Forelimb muscle (tissue), 1 donor: ENCODE measurements at places on chromosomes 1 and 21. TPM values are rescaled to one million over a fixed set of nuclear protein-coding genes. Genes with fewer than 3 reads are reported as not detected.

DNA sequence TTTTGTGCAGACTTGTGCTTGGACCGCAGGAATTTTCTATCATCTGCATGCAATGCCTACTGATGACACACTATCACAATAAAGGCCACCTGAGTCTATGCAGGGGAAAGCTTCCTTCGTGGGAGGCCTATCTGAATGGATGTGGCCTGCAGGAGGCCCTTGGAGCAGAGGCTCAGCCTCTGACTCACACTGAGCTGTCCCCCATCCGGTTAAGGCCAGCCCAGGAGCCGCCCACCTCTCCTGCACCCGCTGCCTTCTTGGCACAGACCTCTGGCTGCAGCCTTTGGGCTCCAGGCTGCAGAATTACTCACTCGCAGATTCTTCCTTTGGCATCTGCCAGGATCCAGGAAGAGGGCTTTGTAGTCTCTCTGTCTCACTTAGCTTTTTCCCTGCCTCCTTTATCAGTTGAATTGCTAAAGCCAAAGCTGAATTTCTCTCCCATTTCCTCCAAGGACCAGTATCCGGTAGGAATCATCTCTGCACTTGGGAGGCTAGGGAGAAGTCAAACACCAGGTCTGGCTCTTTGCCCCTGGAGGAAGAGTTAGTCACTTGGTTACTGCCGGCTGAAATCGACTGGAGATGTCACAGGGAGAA, 65.1 kb upstream of the JUN start:
- no peak for DNase-seq

DNA sequence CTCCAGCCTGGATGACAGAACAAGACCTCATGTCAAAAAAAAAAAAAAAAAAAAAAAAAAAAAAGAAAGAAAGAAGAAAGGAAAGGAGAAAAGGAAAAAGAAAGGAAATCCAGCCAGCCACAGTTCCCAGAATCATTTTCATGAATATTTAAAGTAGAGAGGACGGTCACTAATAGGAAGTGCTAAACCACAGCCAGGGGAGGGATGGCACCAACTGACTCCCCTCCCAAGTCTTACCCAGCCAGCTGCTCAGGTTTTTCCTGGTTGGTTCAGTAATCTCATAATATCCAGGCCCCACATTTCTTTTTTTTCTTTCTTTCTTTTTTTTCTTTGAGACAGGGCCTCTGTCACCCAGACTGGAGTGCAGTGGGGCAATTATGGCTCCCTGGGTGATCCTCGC, 63.9 kb upstream of the AK4 start:
- DNase-seq = no peak

GRCh38 chr1:212167098-212167497, 118.1 kb upstream of the PPP2R5A start:
- DNase-seq = no peak

SPATA46 gene
- polyA plus RNA-seq = 0.13 TPM

- no peak for DNase-seq
Observed at GRCh38 chr1:3599816-3600215, 11.5 kb downstream of the MEGF6 start.

DNA sequence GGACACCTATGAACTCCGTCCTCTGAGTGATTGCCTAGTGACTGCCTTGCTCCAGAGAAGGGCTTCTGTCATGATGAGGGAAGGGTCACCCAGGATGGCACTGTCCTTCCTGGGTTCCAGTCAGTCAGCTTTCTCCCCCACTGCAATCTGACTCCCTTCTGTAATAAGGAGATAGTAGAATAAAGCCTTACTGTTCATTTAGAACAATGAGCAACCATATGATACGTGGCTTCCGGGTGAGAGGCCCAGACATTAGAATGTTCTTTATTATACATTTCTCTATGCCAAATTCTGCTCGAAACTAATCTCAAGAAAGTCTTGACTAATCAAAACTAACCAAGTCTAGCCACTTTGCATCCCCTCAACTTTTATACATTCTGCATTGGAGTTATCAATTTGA, 8.5 kb upstream of the MTMR11 start:
- no peak for DNase-seq

GRCh38 chr1:166470441-166470840, 303.6 kb upstream of the FAM78B start:
- DNase-seq = no peak

DNA sequence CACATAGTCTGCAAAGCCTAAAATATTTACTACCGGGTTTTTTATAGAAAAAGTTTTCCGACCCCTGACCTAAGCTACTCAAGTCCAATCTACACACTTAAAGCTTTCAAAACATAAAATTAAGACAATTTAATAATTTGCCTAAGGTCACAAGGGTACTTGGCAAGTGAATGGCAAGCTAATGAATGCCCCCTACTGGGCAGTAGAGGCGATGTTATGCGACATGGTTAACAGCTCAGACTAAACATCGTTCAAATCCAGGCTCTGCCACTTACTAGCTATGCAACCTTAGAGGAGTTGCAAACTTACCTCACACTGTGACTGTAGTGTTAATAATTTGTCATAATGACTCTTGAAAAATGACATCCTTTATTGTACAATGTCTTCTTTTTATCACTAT, 317.2 kb upstream of the NFIA start:
- no peak for DNase-seq

SELL gene
- polyA plus RNA-seq = 1.6 TPM

GBP1 gene
- polyA plus RNA-seq = 4.1 TPM

DNA sequence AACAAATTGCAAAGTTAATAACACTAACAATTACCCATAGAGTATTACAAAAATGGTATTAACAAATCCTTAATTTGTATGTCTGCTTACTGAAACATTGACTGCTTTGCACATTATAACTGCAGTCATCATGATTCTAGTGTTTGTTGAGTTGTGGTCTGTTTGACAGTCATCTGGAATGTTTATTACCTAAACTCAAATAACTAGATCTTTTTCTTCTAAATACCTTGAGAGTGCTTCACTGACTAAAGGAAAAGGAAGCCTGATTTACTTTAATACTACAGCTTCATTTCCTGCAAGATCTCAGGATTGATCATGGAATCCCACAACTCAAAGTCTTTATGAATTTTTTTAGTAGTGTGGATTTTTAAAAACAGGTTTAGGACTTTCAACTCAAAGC, 70.0 kb downstream of the HMCN1 start:
- no peak for DNase-seq

MPL gene
- polyA plus RNA-seq = 0.22 TPM

GRCh38 chr1:219042769-219043168, 130.9 kb upstream of the LYPLAL1 start:
- DNase-seq = no peak

OR6K3 gene
- polyA plus RNA-seq = not detected

GRCh38 chr1:39637361-39637760, 2.1 kb downstream of the HEYL start:
- DNase-seq = no peak

DNA sequence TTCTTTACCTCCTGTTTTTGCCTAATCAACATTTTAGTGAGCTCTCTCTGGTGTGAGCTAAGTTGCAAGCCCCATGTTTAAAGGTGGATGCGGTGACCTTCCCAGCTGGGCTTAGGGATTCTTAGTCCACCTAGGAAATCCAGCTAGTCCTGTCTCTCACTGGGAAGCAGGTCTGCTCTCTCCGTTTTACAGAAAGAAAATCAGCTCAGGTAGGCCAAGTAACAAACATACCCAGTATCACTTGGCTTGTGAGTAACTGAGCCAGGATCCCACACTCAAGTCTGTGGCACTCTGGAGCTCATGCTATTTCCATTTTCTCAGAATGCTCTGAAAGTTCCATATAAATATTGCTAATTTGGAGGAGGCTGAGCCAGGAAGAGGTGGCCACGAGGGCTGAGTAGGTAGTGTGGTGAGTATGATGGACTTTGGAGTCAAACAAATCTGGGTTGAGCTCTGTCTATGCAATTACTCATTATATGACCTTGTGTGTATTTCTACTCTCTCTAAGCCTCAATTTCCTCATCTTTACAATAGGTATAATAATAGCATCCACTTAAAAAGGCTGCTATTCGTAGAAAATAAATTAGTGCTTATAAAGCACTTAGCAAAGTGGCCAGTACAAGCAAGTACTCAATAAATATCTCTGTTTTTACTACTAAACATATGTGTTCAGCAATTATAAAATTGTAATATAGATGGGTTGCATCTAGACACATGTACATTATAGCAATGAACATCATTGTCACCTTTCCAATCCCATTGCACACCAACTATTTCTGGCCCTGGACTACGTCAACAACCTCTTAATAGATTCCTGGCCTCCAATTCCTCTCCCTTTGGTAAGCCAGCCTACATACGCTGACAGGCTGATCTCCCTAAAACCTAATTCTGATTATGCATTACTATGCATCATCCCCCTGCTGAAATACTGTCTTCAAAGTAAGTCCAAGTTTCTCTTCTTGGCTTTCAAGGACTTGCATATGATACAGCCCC, 32.7 kb upstream of the DHCR24 start:
- no peak for DNase-seq

ADAMTS4 gene
- polyA plus RNA-seq = 11.8 TPM

- no peak for DNase-seq
Observed at GRCh38 chr1:61797045-61797755, 54.9 kb downstream of the PATJ start.

RCC2 gene
- 30.7 TPM for polyA plus RNA-seq

DNA sequence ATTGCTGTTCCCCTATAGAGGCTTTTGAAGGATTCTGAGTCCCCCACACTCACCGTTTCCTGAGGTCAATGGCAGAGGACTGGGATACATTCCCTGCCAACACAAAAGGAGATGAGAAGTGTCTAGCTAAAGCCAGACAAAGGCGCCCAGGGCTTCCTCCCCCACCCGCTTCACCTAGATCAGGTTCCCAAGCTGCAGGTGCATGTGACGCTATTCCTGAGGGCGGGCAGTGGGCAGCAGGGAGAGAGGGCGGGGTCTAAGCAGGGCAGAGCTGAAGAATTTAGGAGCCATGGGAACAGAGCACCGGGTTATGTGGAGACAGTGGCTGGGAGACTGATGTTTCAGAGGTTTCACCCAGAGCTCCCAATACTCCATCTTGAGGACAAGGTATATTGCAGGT, 6.0 kb upstream of the ARHGEF2 start:
- DNase-seq = no peak

CLIC4 gene
- polyA plus RNA-seq = 115 TPM

DNA sequence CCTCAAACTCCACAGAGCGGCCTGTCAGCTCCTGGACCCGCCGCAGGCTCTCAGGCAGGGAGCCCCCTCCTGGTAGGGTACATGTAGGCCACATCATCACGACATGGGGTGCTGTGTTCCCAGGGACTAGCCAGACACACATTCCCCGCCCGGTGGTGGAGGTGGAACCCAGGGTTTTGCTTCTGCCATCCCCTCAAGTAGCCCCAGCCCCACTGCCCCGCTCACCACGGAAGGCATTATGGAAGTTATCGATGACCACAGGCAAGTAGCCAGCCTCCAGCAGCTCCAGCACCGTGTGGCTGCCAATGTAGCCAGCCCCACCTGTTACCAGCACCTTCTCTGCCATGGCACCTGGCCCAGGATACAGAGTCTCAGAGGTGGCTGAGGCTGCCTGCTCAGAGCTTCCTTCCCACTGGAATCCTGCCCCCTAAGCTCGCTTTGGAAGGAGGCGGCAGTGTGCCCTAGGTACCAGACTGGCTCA, 1.9 kb downstream of the GALE start:
- no peak for DNase-seq
